ENCODE measurements at places on chromosomes 11 and 22.

DNA sequence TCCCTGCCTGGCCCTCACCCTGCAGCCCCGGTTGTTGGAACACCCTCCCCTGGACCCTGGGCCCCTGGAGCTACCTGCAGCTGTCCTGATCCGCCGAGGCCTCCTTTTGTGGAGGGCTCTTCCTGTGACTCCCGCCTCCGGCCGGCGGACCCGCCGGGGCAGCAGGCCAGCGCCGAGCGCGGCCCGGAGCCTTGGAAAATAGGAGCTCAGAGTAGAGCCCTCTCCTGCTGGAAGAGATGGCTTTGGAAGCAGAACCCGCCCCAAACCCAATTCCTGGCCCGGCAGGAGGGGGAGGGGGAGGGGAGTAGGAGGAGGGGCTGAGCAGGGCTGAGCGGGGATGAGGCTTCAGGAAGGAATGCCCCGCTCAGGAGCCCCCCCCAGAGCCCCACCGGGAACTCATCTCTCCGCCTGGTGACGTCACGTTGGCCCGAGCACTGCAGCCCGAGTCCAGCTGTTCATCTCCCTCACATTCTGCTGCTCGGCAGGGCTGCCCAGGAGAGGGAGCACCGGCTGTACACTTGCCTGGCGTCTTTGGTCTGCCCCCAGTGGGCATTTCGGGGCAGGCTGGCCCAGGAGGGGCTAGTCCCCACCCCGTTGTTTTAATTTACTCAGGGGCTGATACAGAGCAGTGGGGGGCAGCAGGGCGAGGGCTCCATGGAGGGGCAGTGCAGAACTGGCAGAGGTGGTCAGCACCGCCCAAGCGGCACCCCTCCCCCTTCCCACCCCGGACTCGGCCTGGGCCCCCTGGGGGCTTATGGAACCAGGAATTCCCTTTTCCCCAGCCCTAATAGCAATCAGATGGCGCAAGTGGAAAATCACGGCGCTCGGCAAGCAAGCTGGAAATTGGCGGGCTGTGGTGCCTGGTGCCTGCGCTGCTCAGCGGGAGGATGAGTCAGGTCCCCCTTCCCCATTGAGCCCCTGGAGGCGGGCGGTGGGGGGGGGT is at the start of gene MRGPRF:
Gene MRGPRF, minus strand, starts transcription at position 238 of the 943 bp plus-strand sequence. CDS start 3,345 bp downstream, outside the sequence.
- DNase-seq, result no peak

DNA sequence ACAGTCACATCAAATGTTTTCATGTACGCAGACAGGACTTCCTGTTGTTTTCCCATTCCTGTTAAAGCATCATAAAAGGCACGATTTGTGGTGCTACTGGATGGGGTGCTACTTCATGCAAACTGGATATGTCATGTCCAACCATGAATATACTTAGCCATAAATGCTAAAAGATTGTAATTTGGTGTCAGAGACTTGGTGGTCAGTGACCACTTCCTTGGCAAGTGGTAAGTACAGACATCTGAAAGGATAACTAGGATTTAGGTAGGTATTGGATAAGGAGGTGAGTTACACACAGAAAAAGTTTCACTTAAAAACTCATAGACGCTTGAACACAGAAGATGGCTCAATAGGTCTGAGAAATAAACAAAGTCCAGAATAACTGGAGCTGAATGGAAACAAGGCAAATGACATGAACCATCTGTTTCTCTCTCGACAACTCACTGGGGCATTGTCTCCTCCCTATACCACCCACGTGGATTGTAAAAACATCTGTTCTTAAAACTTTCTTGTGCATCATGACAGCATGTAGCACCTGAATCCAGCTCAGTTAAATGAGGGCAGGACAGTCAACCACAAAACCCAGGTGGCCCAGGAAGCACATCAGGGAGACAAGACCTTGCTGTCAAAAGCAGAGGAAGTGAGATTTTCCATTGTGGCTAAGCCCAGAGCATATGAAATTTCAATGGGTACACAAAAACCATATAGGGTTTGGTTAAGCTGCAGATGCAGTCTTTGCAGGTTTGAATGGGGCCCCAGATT is 22.1 kb upstream of the IGLL5 start:
- no peak for DNase-seq

- DNase-seq, result no peak
Observed at GRCh38 chr11:77821349-77821851, 456 bp downstream of the AAMDC start.

- no peak for DNase-seq
Observed at GRCh38 chr11:107821199-107821927, 37.2 kb downstream of the SLC35F2 start.

- no peak for DNase-seq
Observed at GRCh38 chr22:37259540-37260029, 15.5 kb upstream of the RAC2 start.

DNA sequence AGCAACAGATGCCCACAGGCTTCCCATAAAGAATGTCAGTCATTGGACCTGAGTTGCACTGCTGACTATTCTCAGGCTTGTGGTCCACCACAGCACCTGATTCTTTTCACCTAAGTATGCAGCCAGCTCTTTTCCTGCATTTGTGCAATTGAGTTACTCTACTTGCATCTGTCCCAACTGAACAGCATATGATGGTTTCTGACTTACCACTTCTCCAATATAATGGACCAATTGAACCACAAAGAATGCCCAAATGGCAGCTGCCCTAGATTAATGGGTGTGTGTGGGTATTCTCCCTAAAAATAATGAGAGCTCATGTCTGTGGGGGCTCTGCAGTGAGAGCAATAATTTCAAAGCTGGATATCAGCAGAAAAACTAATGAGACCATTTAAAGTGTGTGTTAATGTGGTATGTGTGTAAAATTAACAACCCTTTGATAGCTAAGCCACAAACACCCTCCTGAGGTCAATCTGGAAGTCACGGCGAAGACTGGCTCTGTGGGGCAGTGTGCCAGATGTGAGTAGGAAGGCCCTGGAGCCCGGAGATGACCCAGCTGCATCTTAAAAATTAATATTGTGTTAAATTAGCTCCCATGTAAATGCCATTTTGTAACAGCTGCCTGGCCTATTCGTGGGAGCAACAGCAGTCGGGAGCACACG is 43.8 kb downstream of the SC5D start:
- DNase-seq, result no peak

GRCh38 chr11:31492320-31492913 is 17.0 kb downstream of the IMMP1L start:
- DNase-seq, result no peak

- DNase-seq, result peak; percentile 18
Observed at GRCh38 chr11:130513132-130513531, 64.7 kb downstream of the ADAMTS15 start.

DNA sequence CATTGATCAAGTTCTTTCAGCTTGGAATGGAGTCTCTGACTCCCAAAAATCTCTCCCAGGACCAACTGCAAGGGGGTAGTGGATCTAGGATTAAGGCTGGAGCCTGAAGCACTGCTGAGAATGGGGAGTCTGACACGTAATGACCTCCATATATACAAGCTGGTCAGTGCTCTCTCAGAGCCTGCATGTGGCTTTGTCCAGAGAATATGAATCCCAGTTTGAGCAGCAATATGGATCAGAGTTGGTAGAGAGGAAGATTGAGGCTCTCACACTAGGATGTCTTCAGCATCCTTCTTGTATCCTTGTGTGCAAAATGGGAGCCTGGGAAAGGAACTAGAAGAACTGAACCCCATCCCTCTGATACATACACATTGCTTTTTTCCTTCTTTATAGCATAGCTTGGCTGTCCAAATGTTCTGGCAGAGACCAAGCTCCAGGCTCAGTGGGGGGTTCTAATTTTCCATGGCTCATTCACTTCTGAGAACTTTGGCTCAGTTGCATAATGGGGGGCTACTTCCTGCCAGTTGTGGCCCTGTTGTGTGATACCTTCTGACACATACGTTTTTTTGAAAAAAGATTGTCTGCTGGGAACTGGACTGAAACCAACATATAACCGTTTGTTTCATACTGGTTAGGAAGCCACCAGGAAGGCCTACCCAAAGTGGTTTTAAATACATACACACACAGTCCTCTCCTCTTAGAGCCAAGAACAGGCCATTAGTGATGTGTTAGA is 138.2 kb downstream of the ETS1 start:
- DNase-seq, result no peak

DNA sequence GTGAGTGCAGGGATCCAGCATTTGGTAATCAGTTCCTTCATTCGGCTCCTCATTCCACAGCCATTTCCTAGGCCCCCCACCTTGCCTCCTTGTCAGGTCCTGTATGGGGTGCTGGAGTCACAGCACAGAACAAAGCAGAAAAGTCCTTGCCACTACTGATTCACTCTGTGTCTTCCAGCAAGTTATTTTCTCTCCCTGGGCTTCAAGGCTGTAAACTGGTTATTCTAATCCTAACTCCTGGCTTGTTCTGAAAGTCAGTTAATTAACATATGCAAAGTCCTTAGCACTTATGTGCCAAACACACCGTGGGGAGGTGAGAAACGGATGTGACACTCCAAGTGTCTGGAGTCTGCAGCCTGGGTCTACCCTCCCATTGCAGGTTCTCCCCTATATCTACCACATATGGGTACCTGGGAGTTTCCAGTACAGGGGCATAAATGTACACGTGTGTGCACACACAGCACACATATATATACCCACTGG is 30.6 kb upstream of the PDE2A start:
- DNase-seq, result no peak

DNA sequence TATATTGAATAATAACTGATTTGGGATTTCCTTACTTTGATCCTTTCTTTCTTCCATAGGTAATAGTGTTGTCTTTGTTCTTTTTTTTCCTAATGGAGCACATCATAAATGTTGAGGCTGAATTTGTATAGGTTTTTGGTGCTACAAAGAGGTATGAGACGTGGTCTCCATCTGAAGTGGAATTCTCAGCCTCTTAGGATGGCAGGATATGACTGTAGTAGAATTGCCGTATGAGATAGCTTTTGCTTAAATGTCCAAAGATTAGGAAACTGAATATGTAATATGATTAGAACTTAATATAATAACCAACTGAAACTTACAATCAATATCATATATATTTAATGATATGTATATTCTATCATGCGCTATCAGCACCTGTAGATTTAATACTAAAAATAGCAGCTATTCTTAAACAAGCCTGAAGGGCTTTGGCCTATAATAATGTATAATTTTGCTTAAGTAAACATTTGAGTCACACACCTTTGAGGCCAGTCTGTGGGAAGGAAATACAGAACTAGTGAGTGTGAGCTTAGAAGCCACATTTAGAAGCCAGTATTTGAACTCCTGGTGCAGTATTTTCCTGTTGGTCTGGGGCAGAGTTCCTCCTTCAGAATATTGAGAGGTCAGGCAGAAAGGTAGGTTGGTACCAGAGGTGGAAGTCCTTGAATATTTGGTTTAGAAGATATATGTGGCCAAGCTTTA is 62.6 kb downstream of the SWAP70 start:
- DNase-seq, result no peak

- DNase-seq, result no peak
Observed at GRCh38 chr11:94877443-94878200, 95.7 kb downstream of the CWC15 start.

GRCh38 chr11:14973621-14974514 is 1.7 kb upstream of the CALCA start:
- DNase-seq, result no peak

GRCh38 chr22:42436404-42436803 is 4.2 kb upstream of the NFAM1 start:
- peak; percentile 72 for DNase-seq

DNA sequence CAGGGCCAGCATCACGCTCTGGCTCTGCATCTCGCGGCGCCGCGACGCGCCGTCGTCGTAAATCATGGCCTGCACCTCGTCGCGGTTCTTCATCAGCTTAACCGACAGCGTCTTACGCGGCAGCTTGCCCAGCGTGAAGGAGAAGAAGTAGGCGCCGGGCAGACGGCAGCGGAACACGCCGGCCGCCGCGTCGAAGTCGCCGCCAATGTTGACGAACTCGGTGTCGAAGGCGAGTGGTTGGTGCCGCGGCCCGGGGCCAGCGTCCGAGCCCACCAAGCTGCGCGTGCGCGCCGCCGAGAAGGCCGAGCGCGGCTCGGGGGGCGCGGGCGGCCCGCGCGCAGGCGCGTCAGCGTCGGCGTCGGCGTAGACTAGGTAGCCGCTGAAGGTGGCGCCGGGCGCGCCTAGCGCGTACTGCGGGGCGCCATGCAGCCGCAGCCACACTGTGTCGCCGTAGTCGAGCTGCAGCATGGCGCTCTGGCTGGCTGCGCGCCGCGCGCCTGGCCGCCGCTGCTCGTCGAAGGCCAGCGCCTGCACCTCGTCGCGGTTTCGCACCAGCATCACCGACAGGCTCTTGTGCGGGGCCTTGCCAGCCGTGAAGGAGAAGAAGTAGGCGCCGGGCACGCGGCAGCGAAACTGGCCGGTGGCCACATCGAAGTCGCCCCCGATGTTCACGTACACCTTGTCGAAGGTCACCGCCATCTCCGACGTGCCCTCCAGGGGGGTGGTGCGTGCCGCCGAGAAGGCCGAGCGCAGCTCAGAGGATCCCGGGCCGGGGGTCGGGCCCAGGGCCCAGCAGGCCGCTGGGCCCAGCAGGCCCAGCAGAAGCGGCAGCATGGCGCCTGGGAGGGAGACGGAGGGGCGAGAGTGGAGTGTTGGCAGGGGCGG is 3.7 kb downstream of the FAM180B start:
- DNase-seq, result no peak

DNA sequence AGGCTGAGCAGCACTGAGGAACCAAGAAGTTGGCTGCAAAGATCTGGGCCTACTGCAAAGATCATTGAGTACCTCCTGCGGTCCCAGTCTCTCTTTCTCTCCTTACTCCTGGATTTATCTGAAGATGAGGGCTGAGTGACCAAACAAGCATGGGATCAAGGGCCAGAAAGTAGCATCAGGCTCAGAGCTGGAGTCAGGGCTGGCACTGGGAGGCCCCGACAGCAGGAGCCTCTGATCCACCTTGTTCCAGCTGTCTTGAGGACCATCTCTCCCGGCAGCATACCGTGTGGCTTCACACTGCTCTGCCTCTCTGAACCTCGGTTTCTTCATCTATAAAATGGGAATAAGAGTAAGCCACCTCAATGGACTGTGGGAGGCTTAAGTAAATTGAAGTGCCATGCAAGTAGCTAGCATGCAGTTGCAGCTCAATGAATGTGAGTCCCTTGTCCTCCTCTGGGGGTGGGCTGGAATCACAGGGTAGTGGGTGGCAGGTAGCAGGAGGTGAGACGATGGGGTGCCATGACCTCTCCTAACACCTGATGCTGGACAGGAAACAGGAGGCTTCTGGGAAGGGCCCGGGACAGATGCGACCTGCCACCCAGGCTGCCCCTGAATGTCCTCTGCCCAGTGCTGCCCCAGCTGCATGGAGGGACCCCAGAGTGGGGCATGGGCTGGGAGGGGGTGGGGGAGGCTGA is 52.5 kb upstream of the PRDM11 start:
- no peak for DNase-seq

- no peak for DNase-seq
Observed at GRCh38 chr22:27110665-27111451, 453.5 kb downstream of the MIAT start.

GRCh38 chr11:2421226-2421994 is 20.9 kb downstream of the TSSC4 start:
- DNase-seq, result no peak

All from NCI-H1092 (cell line).